Kidney glomerular epithelial cell (primary cell): ENCODE measurements at places on chromosomes 7 and 10.

DNA sequence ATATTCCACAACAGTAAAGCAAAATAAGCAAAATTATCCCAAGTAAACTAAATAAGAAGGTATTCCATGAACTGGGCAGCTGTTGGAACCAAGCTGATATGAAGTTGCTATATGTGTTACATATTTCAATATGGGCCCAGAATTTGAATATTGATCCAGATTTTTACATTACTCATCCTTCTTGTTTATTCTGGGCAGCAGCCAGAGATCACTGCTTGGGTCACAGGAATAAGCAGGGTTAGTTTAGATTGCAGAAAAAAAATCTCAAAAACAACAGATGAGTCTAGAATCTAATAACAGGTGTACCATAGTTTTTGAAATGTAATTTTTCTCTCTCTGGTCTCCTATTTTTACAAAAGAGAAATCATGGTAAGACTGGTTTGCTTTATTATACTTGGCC is 171.5 kb upstream of the NAMPT start:
- no peak for DNase-seq

DNA sequence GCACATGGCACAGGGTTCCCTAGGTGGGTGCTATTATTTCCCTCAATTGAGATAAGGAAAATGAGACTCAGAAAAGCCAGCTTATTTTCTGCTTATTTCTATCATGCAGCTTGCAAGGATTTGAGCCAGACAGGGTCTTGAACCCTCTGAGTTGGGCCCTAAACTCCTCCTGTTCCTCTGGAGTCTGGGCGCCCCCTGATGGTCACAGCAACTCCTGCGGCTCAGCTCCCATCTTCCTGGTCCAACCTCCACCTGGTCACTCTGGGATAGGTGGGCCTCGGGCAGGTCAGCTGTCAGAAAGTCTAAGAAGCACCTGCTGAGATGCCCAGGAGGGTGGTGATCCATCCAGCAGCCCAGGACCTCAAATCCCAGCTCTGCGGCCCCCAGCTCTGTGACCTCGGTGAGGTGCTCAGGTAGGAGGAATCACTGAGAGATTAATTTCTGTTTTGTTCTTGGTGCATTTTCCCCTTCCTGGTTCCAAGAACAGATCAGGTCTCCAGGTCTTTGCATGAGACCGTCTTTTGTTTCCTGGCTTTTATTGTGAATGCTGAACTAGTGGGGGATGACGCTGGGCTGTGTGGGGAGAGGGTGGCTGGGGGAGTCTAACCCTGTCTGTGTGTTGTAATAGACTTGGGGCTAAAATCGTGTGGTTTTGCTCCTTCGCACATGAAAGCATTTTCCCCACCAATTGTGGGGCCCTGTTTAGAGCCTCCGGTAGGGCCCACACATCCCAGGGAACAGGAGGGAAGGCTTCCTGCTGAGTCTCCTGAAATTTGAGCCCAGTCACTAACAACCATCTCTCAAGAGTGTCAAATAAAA is 32.8 kb downstream of the TMEM130 start:
- DNase-seq, result peak; percentile 55

DNA sequence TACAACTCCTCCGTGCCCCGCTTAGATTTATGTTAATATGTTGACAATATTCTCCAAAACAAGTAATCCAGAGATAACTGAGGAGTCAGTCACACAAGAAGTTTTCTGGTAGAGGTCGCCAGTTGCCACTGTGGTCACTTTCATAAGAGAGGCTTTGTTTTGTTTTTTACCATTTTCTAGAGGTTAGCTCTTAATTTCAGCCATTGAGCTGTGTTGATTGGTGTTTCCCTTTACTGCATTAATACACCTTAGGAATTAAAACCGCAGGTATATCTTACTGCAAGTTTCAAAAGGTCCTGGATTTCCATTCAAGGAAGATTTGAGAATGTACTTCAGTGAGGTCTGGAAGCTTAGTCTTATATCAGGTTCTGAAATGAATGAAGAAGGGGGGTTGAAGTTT is 3.5 kb downstream of the BMI1 start:
- no peak for DNase-seq

- DNase-seq, result no peak
These were observed 21.5 kb upstream of the SGMS1 start for GRCh38 chr10:50645236-50645635.

DNA sequence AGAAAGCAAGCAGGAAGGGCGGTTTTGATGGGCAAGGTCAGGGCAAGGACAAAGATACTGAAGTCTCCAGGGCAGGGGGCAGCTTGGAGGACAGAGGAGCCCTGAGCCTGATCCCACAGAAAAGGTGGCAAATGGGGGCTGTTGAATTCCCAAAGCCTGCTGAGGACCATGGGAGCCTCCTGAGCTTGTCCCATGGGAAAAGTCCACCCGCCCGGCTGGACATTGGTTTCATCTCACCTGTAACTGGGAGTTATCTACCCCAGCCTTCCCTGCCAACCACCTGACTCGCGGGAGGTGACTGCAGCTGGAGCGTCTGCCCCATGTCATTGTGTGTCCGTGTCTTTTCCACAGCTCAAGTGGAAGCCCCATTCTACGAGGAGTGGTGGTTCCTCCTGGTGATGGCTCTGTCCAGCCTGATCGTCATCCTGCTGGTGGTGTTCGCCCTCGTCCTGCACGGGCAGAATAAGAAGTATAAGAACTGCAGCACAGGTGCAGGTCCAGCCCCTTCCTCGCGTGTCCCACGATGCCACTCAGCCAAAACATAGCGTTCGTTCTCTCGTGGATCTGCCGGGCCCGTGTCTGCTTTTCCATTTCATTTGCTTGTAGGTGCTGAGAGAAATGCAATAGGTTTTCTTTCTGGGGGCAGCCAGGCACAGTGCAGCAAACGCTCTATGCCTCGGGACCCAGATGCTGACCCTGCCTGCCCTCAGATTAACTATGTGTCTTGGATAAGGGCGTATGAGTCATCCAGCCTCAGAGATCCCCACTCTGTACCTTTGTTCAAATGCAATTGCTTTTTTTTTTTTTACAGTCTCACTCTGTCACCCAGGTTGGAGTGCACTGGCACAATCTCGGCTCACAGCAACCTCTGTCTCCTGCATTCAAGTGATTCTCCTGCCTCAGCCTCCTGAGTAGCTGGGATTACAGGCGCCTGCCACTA is 444.5 kb upstream of the FOXK1 start:
- DNase-seq, result no peak

GRCh38 chr7:70775570-70776156 is 356.3 kb upstream of the GALNT17 start:
- DNase-seq, result no peak

DNA sequence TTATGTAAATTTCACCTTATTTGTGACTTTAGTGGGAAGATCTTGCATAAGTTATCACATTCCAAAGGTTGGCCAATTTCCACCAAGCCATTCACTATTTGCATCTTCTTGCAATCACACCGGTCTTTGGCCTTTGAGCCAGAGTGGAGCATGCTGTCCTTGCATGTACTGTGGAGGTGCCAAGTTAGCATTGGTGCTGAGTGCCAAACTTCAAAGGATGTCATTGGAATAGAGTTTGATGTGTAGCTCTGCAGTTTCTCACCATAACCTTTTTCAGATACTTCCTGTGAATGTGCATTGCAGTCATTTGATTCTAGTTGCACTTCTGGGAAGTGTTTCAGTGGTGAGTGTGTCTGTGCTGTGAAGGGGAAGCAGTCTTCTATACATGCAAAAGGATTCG is 620.6 kb downstream of the SUGCT start:
- no peak for DNase-seq

GRCh38 chr10:74930965-74931364 is 104.6 kb downstream of the KAT6B start:
- DNase-seq, result no peak

DNA sequence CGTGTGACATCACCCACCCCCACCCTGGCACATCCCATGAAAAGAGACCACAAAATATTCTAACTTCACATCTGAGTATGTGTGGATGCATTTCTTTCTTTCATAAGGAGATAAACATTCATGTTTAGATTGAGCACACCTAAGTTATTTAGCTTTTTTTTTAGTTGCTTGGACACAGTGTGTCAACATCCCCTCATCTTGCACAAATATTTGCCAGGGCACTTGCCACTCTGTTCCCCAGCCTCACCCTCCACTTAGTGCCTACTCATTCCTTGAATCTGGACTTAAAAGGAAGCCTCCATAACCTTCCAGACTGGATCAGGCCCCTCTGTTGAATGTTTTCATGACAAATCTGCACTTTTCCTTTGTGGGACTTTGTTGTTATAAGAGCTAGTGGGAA is 338.9 kb upstream of the IGFBP3 start:
- no peak for DNase-seq

GRCh38 chr7:44539669-44540506 is 1.2 kb downstream of the NPC1L1 start:
- no peak for DNase-seq
